Ovary (tissue), 10 donors: ENCODE measurements at places on chromosomes 11 and 22. TPM values are rescaled to one million over a fixed set of nuclear protein-coding genes. Genes with fewer than 3 reads are reported as not detected.

- no peak for DNase-seq
Observed at GRCh38 chr11:117423046-117423575, 95.5 kb downstream of the CEP164 start.

The SAC3D1 gene
- polyA plus RNA-seq: 7.6 TPM

DNA sequence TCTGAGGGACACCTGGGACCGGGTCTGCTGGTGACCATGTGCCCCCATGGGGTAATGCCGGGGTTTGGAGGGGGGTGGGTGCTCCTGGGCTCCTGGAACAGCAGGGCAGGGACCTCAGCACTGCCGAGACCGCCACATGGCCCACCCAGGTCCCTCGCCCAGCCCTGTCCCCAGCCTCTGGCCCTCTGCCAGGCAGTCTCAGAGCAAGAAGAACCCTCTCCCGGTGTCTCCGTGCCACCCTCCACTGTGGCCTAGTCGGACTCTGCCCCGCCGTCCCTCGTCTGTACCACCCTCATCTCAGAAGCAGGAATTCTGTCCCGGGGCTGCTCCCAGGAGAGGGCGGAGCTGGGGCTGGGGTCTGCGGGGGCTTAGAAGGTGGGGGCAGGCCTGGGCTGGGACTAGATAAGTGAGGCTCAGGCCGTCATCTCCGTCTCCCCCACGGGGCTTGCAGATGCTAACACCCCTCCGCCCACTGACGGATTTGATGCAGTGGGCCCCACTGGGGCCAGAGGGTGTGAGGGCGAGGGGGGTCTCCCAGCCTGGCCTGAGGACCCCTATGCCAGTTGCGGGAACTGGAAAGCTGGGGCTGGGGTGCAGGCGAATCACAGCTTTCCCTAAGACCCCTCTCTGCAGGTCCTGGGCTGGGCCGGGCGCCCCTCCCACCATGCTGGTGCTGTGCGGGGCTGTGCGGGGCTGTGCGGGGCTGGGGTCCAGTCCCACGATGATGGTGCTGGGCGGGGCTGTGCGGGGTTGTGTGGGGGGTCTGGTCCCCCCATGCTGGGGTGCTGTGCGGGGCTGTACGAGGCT is 1.1 kb downstream of the MUC5AC start:
- peak; percentile 13 for DNase-seq

GRCh38 chr11:13303668-13304649 is 26.4 kb downstream of the BMAL1 start:
- DNase-seq: no peak

- no peak for DNase-seq
Observed at GRCh38 chr11:134566311-134566710, 154.3 kb upstream of the B3GAT1 start.

- DNase-seq: no peak
Observed at GRCh38 chr11:111428113-111428876, 49.2 kb upstream of the POU2AF1 start.

GRCh38 chr11:65445604-65446445 is 23.2 kb downstream of the NEAT1 start:
- DNase-seq: peak; percentile 41

The OR5B21 gene
- not detected for polyA plus RNA-seq

- peak; percentile 65 for DNase-seq
Observed at GRCh38 chr11:63917692-63918506, 935 bp upstream of the RCOR2 start.

GRCh38 chr11:41237382-41237781 is 222.1 kb downstream of the LRRC4C start:
- no peak for DNase-seq

The CDC42BPG gene
- 1.9 TPM for polyA plus RNA-seq

The CLCF1 gene
- polyA plus RNA-seq: 2.5 TPM

- no peak for DNase-seq
Observed at GRCh38 chr11:70669281-70669680, 271.0 kb downstream of the CTTN start.

DNA sequence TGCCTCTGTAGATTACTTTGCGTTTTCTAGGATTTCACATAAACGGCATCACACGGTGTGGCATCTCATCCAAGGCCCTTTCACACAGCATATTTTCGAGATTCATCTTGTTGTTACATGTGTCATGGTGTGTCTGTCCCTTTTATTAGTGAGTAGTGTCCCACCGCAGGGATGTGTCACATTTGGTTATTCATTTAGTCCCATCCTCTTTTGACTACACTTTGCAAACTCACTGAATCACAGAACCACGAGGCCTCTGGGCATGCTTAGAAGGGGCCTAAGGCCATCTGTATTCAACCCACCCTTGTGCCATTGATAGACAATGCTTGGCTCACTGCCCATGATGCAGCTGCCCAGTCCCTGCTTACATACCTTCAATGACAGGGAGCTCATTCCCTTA is 4.2 kb upstream of the RAC2 start:
- DNase-seq: no peak

DNA sequence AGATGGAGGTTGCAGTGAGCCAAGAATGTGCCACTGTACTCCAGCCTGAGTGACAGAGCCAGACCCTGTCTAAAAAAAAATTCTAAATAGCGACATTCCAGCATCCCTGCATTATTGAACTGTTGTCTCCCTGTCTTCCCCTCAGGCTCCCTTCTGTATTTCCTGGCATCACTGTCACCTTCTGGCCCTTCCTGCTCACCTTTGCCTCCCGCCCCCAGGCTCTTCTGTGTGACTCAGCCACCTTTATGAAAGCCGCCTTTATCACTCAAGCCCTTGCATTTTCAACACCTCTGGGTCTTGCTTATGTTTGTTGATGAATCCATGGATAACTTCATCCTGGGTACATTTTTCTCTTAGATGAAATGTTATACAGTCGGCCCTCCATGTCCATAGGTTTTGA is 21.1 kb downstream of the UBASH3B start:
- DNase-seq: no peak

DNA sequence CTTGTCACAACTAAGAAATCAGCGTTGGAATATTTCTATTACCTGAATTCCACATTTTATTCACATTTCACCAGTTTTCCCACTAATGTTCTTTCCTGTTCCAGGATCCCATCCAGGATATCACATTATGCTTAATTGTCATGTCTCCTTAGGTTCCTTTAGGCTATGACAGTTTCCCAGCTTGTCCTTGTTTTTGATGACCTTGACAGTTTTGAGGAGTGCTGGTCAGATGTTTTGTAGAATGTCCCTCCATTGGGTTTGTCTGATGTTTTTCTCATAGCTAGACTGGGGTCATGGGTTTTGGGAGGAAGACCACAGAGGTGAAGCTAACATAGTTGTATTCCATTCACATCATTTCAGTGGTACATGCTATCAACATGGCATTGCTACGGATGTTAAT is 80.8 kb upstream of the HEPHL1 start:
- DNase-seq: no peak

The RTN4R gene
- polyA plus RNA-seq: not detected
